ENCODE measurements at places on chromosomes 11 and 22. TPM values are rescaled to one million over a fixed set of nuclear protein-coding genes. Genes with fewer than 3 reads are reported as not detected.

OR51A7 gene
- total RNA-seq, result not detected

- no peak overlapping the region for H3K27ac ChIP-seq
- H3K36me3 ChIP-seq, result no peaks in the 10 kb centered on the region
- no peak overlapping the region for H3K4me3 ChIP-seq
These were observed 9.1 kb downstream of the OR2AT4 start for GRCh38 chr11:75087319-75088305.

DNA sequence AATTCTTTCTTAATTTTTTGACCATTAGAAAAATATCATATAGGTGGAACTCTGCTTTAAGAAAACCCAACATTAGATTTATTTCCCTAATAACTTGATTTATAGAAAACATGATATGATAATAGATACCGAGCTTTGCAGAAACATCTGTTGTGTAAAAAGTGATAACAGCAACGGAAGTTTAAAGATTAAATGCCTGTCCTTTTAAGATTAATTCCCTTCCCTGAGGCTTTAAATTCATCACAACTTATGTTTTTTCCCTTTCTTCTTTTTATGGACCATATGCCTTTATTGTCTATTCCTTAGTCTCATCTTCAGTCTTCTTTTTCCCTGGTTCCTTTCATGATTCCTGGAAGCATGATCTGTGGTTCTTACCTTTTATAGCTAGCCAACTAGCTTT lies 1.9 kb downstream of the USP47 start:
- no peak overlapping the region for H3K27ac ChIP-seq
- no peaks in the 10 kb centered on the region for H3K36me3 ChIP-seq
- H3K4me3 ChIP-seq, result no peak overlapping the region
- no peak for DNase-seq
- H3K27me3 ChIP-seq, result no peaks in the 10 kb centered on the region

- H3K36me3 ChIP-seq, result no peaks in the 10 kb centered on the region
- no peak overlapping the region for H3K4me3 ChIP-seq
- peaks cover 19% of the 10 kb centered on the region for H3K27me3 ChIP-seq
- no peaks in the 10 kb centered on the region for H3K4me1 ChIP-seq
These were observed 340.5 kb downstream of the TENM4 start for GRCh38 chr11:79100093-79100910.

DNA sequence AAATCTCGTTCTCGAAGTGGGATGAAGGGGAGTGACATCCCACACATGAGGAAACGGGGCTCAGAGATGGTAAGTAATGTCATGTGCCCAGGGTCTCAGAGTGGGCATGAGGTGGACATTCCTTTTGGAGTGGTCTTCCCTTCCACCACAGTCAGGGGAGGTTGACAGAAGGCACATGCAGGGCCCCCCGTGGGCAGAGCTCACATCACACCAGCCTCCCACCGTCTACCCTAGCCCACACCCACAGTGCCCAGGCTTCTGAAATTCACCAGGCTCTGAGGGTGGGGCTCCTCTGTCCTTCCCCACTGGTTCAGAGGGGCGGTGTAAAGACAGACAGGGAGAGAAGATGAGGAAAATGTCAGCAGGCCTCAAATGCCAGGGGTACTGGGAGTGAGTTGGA lies 41.1 kb upstream of the TIMP3 start:
- H3K27ac ChIP-seq, result no peak overlapping the region
- H3K4me3 ChIP-seq, result no peak overlapping the region
- no peaks in the 10 kb centered on the region for H3K36me3 ChIP-seq
- peaks cover 3% of the 10 kb centered on the region for H3K4me1 ChIP-seq

GRCh38 chr11:79236541-79236971 lies 204.3 kb downstream of the TENM4 start:
- DNase-seq, result no peak
- H3K36me3 ChIP-seq, result no peaks in the 10 kb centered on the region
- H3K4me1 ChIP-seq, result no peaks in the 10 kb centered on the region
- no peaks in the 10 kb centered on the region for H3K27me3 ChIP-seq

- H3K4me1 ChIP-seq, result peaks cover 6% of the 10 kb centered on the region
- no peak overlapping the region for H3K27ac ChIP-seq
- H3K4me3 ChIP-seq, result no peak overlapping the region
- H3K36me3 ChIP-seq, result no peaks in the 10 kb centered on the region
- peaks cover 13% of the 10 kb centered on the region for H3K27me3 ChIP-seq
These were observed 3.1 kb downstream of the MRGPRG start for GRCh38 chr11:3215346-3216026.

GRCh38 chr11:4063348-4063747 lies 31.3 kb upstream of the RRM1 start:
- peaks cover 17% of the 10 kb centered on the region for H3K36me3 ChIP-seq
- H3K4me3 ChIP-seq, result no peak overlapping the region
- H3K27ac ChIP-seq, result no peak overlapping the region
- H3K4me1 ChIP-seq, result peaks cover 54% of the 10 kb centered on the region

- peaks cover 9% of the 10 kb centered on the region for H3K4me1 ChIP-seq
- peak; percentile 88 for DNase-seq
- H3K36me3 ChIP-seq, result peaks cover 20% of the 10 kb centered on the region
- H3K4me3 ChIP-seq, result peak within 1 kb of the TSS; percentile 93
- peak within 1 kb of the TSS; percentile 76 for H3K27ac ChIP-seq
- peaks cover 52% of the 10 kb centered on the region for H3K27me3 ChIP-seq
These were observed at the start of gene FADS1 for GRCh38 chr11:61816736-61817455. Gene FADS1, minus strand, starts transcription at chr11:61817003. Its CDS starts 74 bp downstream, at chr11:61816929.

GRCh38 chr22:28052825-28053269 lies 133.8 kb upstream of the PITPNB start:
- DNase-seq, result no peak
- H3K4me1 ChIP-seq, result no peaks in the 10 kb centered on the region
- H3K4me3 ChIP-seq, result no peak overlapping the region
- no peaks in the 10 kb centered on the region for H3K36me3 ChIP-seq
- H3K27me3 ChIP-seq, result no peaks in the 10 kb centered on the region

Measured in activated naive CD8-positive, alpha-beta T cell treated with anti-CD3 and anti-CD28 coated beads for 36 hours (primary cell).